ENCODE measurements at places on chromosomes 11 and 22.

- DNase-seq = no peak
Observed at GRCh38 chr11:76542436-76542835, 97.6 kb downstream of the EMSY start.

DNA sequence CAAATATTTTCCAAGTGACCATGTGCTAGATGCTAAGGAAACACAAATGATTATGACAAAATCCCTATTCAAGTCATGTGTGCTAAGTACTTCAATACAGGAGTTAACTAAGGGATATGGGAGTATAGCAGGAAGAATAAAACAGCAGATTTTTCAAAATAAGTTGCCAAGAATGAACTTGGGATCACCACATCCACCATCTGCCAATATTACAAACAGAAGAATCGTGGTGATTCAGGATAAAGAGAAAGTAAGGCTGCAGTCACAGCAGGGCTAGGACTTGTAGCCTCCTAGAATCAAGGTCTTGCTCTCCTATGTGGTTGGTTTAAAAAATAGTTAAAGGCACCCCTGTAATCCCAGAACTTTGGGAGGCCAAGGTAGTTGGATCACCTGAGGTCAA is 34.3 kb downstream of the MRTFA start:
- no peak for DNase-seq

GRCh38 chr11:106409222-106409621 is 331.8 kb downstream of the AASDHPPT start:
- DNase-seq = no peak

- no peak for DNase-seq
Observed at GRCh38 chr11:16909359-16910035, 104.7 kb downstream of the PLEKHA7 start.

GRCh38 chr11:104361975-104362374 is 198.0 kb upstream of the PDGFD start:
- no peak for DNase-seq

DNA sequence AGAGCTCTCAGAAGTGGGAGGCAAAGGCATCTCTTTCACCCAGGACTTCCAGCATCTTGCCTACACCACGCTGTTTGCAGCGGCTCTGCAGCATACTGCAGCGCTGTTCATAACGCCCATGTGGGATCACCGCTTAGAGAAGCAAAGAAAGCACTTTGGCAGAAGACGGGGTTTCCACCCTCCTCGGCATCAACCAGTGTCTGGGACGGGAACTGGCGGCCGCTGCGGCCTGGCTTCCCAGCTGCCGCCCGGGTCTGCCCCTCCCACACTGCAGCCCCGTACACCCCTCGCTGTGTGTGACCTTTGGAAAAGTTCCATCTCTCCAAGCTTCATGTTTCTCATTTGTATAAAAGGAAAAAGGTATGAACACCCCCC is 545 bp upstream of the TIRAP start:
- no peak for DNase-seq

- no peak for DNase-seq
Observed at GRCh38 chr11:95925011-95925410, 1.1 kb upstream of the MTMR2 start.

DNA sequence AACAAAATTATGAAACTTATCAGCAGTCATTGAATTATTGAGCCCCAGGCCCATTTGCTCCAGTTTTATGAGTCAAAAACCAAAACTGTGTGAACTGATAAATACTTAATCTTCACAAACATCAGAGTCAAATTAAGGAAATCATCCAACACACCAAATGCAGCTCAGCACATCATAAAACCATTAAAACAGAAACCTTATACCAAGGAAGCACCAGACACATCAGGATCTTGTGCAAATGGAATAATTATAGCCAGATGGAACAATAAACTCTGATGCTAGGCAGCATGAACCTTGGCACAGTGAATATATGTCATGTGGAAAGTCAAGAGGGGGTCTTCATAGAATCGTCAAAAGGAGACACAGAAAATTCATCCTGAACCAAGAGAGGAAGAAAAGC is 410.7 kb upstream of the API5 start:
- DNase-seq = no peak

Data from fibroblast of skin of left biceps (primary cell).